Kidney (tissue), 22 donors: ENCODE measurements at places on chromosomes 1 and 21.

GRCh38 chr1:42340901-42341300 is 5.9 kb upstream of the FOXJ3 start:
- no peak overlapping the region for H3K27ac ChIP-seq
- no peaks in the 10 kb centered on the region for H3K4me1 ChIP-seq
- no peaks in the 10 kb centered on the region for H3K27me3 ChIP-seq
- DNase-seq = no peak
- H3K36me3 ChIP-seq = no peaks in the 10 kb centered on the region

GRCh38 chr1:109792056-109792831 is 28.5 kb upstream of the EPS8L3 start:
- H3K27ac ChIP-seq = no peak overlapping the region
- H3K4me1 ChIP-seq = peaks cover 5% of the 10 kb centered on the region
- H3K36me3 ChIP-seq = no peaks in the 10 kb centered on the region
- no peak overlapping the region for H3K4me3 ChIP-seq
- DNase-seq = peak; percentile 95
- H3K27me3 ChIP-seq = no peaks in the 10 kb centered on the region

DNA sequence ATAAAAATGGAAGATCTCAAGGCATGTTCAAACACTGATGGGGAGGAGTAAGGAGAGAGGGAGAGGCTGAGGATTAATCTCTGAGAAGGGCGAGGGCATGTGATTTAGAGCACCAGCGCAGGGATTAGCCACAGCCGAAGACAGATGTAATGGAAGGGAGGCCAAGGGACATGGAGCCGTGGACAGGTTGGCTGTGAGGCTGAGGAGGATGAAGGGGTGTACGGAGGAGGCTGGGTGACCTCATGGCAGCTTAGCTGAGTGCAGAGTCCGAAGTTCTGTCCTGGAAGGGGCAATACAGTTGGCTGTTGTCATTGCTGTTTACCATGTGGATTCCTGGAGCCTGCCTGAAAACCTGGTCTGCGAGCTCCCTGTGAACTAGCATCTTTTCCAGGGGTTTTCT is 342.8 kb downstream of the RPS6KC1 start:
- no peak overlapping the region for H3K4me3 ChIP-seq
- no peaks in the 10 kb centered on the region for H3K4me1 ChIP-seq
- no peaks in the 10 kb centered on the region for H3K36me3 ChIP-seq
- no peak overlapping the region for H3K27ac ChIP-seq

DNA sequence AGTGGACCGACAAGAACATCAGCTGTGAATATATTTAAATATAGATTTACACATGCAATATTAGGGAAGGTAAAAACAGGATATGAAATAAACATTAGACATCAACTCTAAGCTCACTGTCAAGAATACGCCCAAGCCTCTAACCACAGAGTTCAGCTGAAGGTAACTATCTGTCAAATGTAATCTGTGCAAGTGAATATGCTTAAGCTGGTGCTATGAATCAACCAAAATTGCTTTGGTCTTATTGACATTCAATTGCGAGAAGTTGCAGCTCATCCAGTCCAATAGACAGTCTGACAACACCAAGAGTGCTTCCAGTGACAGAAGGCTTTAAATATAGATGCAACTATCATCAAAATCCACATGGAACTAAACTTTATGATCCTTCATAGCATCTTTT is 32.3 kb downstream of the USH2A start:
- DNase-seq = no peak
- no peaks in the 10 kb centered on the region for H3K36me3 ChIP-seq
- H3K27ac ChIP-seq = no peak overlapping the region
- no peaks in the 10 kb centered on the region for H3K27me3 ChIP-seq

DNA sequence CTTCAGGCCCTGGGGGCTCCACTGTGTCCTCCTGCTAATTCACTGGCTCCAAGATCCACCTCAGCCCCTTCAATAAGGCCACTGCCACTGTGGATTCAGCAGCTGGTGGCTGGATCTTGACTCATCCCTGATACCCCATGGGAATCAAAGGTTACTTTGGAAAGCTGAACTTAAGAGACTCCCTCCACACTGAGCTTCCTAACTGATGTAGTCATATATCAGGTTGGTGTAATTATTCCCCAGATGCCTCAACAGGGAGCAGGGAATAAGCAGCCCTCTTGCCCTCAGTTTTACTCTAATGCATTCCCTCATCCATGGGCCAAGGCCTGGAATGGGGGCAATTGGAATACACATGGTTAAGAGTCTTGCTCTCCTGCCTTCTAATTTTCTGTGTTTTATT is 164.6 kb downstream of the FASLG start:
- H3K4me3 ChIP-seq = no peak overlapping the region
- H3K36me3 ChIP-seq = no peaks in the 10 kb centered on the region

DNA sequence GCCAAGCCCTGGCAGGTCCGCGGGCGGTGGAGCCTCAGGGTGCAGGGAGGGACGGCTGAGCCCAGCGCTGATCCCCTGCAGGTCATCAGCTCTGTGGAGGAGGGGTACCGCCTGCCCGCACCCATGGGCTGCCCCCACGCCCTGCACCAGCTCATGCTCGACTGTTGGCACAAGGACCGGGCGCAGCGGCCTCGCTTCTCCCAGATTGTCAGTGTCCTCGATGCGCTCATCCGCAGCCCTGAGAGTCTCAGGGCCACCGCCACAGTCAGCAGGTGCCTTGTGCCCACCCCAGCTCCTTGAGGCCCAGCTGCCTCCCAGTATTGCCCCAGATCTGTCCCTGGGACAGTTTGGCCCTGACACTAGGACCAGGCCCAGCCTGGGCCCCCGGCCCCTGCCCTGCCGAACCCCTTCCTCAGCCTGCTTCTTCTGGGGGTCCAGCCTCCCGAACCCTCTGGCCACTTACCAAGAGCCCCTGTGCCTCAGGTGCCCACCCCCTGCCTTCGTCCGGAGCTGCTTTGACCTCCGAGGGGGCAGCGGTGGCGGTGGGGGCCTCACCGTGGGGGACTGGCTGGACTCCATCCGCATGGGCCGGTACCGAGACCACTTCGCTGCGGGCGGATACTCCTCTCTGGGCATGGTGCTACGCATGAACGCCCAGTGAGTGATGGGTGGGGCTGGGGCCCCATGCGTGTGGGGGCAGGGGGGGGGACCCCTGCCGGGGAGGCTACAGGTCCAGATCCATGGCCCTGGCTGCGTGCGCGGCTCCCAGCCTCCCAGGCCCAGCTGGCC is 35.4 kb upstream of the C1QA start:
- no peak overlapping the region for H3K27ac ChIP-seq
- H3K4me1 ChIP-seq = no peaks in the 10 kb centered on the region

DNA sequence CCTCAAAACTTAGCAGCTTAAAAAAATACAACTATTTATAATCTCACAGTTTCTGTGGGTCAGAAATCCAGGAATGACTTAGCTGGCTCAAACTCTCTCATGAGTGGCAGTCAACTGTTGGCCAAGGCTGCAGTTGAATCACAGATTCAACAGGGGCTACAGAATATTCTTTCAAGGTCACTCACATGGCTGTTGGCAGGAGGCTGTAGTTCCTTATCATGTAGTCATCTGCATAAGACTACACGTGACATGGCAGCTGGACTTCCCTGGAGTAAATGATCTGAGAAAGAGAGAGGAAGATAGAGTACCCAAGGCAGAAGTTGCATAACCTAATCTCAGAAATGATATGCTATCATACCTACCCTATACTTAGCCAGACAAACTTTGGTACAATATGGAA is 75.2 kb upstream of the TSPAN2 start:
- H3K27ac ChIP-seq = no peak overlapping the region
- H3K4me1 ChIP-seq = no peaks in the 10 kb centered on the region
- no peaks in the 10 kb centered on the region for H3K36me3 ChIP-seq
- H3K27me3 ChIP-seq = no peaks in the 10 kb centered on the region
- H3K4me3 ChIP-seq = no peak overlapping the region
- no peak for DNase-seq

GRCh38 chr1:1264868-1265272 is 8.8 kb downstream of the UBE2J2 start:
- peak overlapping the region; percentile 48 for H3K27ac ChIP-seq
- no peaks in the 10 kb centered on the region for H3K27me3 ChIP-seq
- H3K4me3 ChIP-seq = no peak overlapping the region
- no peak for DNase-seq
- H3K4me1 ChIP-seq = no peaks in the 10 kb centered on the region

- DNase-seq = no peak
- no peak overlapping the region for H3K4me3 ChIP-seq
- H3K36me3 ChIP-seq = no peaks in the 10 kb centered on the region
- H3K4me1 ChIP-seq = no peaks in the 10 kb centered on the region
- no peak overlapping the region for H3K27ac ChIP-seq
Measured at GRCh38 chr1:159973350-159973940, 19.4 kb upstream of the SLAMF9 start.

DNA sequence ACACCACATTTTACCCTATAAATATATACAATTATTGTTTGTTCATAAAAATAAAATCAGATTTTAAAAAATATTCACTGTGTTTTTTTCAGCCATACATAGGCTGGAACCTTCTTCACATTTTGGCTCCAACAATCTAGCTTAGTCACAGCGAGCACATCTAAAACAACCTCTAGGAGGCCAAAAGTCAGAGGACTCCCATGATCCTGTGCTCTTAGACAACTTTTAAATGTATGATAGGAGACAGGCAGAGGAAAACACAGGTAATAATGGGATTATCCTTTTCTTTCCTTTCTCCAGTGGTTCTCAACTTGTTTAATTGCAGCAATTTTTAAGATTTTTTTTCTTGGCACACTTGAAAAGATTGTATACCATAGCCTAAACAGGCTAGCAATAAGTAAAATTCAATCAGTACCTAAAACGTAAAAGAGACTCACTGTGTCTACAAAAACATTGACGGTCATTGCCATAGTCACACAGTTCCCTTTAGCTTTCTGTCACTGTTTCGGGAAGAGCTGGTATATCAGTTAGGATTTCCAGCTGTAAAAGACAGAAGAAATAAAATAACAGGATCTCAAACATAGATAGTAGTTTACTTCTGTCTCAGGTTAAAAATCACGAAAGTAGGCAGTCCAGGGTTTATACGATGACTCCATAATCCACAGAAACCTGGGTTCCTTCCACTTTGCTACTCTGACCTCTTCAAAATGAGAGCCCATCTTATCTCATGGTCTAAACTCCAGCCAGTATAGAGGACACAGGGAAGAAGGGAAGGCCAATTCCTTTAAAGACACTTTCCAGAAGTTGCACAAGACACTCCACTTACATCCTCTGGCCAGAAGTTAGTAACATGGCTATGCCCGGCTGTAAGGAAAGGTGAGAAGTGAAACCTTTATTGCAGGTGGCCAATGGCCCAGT is 39.2 kb upstream of the CR1L start:
- no peaks in the 10 kb centered on the region for H3K4me1 ChIP-seq
- H3K36me3 ChIP-seq = no peaks in the 10 kb centered on the region
- H3K4me3 ChIP-seq = no peak overlapping the region
- DNase-seq = no peak
- no peak overlapping the region for H3K27ac ChIP-seq
- H3K27me3 ChIP-seq = no peaks in the 10 kb centered on the region
